ENCODE measurements at places on chromosomes 16 and 17. TPM values are rescaled to one million over a fixed set of nuclear protein-coding genes. Genes with fewer than 3 reads are reported as not detected.

The KRTAP3-2 gene
- total RNA-seq = not detected

The TVP23A gene
- total RNA-seq = 7.4 TPM

The SPN gene
- total RNA-seq = 48.7 TPM

The PRSS22 gene
- 0.42 TPM for total RNA-seq

The GNAO1 gene
- total RNA-seq = 0.24 TPM

The PERCC1 gene
- total RNA-seq = not detected

The RNF222 gene
- not detected for total RNA-seq

The IKZF3 gene
- total RNA-seq = 31.5 TPM

The KIF2B gene
- total RNA-seq = not detected

The MYLK3 gene
- 0.09 TPM for total RNA-seq

The CCDC200 gene
- total RNA-seq = not detected

The ZNF174 gene
- 9.0 TPM for total RNA-seq

- no peak for DNase-seq
Observed at GRCh38 chr17:11637796-11638195, 39.5 kb downstream of the DNAH9 start.

GRCh38 chr16:52914428-52914827 lies 138.3 kb downstream of the CHD9NB start:
- DNase-seq = no peak

DNA sequence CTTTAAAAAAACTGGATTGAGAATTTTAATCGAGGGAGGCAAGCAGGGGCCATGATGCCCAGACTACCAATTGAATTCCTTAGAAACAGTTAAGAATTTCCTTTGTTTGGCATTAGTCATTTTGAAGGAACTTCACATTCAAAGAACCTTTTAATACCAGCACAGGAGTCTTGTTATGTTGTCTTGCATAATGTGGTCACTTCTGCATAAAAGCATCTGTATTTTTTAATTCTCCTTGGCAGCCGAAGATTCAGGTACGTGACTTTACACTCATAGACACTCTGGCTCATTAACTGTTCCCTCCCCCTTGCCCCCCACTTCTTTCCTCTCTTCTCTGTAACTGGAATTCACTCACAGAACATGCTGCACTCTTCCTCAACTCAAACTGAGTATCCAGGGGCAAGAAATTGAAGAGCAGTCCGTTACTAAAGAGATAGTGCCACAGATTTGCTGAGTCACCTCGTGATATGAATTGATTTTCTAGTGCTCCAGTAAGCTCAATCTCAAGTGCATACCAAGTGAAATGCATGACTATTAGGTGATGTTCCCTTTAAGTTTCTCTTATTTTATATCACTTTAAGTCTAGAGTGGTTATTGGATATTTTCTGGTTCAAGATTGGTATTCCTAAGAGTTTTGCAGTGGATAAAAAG lies 572.2 kb upstream of the SOX9 start:
- DNase-seq = no peak

- no peak for DNase-seq
Observed at GRCh38 chr16:57260294-57260929, 15.4 kb downstream of the ARL2BP start.

DNA sequence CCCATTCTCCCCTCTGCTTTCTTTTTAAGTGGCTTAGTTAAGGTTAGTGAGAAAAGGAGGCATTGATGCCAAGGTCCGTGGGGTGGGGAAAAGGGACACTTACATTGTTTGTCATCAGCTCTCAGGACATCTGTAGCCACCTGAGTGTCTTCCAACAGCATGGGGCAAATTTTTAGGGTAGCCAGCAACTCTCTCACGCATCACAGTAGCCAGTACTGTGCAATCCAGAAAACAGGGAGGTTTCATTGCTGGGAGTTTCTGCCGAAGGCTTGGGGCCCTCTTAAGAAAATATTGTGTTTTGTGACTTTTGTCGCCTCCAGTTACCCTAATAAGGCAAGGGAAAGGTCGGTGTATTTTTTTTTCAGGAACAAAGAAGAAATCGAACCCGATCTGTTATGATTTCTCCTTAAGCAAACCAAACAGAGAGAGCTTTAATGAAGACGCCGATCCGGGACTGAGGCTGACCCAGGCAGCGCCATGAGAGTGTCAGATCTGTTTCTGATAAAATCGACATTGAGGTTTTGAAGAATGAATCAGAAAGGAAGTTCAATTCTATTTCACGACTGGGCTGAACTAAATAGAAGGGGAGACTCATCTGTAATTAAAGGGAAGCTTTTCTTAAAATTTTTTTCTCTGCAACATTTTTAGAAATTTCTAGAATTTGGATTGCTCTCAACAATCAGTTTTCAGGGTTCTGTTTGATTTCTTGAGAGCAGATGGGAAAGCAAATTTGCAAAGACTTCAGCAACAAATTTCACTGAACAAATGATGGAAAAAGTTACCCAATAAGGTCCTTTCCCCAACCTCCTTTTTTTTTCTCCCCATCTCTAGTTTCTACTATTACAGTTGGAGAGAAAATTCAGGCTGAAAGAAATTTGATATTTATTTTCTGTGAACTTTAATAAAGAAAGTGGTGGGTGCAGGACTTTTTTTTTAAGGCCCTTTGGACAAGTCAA lies 144.7 kb upstream of the IRX3 start:
- no peak for DNase-seq

DNA sequence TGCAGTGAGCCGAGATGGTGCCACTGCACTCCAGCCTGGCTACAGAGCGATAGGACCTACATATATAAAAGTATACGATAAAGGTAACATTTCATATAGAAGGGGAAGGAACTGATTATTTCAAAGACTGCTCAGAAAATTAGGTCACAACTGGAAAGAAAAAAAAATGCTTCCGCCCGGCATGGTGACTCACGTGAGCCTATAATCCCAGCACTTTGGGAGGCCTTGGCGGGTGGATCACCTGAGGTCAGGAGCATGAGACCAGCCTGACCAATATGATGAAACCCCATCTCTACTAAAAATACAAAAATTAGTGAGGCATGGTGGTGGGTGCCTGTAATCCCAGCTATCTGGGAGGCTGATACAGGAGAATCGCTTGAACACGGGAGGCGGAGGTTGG lies 7.8 kb downstream of the TEX14 start:
- no peak for DNase-seq

DNA sequence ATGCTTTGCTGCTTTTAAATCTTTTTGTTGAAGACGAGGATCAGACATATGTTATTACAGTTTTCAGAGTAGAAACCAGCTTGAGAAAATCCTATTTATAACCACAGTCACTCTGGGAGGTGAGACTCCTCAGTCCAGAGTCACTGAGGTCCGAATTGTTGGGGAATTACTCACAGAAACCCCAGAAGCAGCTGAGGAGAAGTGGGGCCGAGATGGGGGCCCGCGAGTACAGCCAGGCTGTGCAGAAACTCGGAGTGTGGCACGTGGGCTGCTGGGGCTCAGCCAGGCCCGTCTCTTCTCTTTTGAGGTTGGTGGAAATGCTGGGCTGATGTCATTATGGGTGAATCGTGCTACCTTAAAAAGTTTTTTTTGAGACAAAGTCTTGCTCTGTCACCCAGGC lies 14.4 kb upstream of the GNG13 start:
- DNase-seq = no peak

DNA sequence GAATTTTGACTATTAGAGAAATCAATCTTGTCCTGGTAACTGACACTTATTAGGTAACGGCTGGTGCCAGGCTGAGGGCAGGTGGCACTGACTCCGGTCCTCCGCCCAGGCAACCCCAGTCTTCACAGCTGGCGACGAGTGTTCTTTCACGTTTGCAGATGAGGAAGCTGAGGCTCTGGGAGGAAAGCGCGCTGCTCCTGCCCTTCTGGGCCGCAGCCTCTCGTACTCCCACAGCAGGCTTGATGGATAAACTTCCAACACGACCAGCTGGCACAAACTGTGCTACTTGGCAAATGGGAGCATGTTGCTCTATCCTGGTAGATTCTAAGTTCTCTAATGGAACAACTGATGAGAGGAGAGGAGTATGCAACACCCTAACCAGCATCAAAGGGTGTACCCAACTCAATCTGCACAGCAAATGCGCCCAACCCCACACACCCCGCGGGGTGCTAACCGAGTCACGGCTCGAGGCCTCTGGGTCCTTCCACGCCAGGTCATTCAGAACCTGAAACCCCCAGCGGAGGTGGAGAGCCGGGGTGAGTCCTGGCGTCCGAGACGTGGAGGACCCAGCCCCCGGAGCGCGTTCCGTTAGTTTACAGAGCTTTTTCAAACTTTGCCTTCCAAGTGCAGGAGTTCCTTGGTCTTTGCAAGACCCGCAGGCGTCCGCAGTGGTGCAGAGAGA lies 477 bp upstream of the SLC47A1 start:
- no peak for DNase-seq

- no peak for DNase-seq
Observed at GRCh38 chr17:34442387-34443111, 79.5 kb upstream of the CCL1 start.

GRCh38 chr16:4111748-4112696 lies 4.2 kb downstream of the ADCY9 start:
- no peak for DNase-seq

DNA sequence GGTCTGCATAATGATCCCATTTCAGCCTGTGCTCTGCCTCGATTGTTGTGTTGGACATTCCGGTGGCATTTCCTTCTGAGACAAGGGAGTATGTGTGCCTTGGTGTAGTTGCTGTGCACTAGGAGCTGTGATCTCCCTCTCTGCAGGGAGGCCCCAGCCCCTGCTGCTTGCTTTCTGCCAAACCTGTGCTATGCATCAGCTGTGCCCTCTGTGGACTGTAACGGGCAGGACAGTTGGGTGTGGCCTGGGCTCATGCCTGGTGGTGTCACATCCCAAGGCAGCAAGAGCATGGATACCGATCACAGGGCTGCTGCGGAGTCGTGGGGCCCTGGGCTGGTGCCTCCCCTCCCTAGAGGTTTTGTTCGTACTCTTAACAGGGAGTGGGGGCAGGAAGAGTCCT lies 3.8 kb upstream of the JPT2 start:
- DNase-seq = no peak

GRCh38 chr16:2835638-2836493 lies 5.8 kb downstream of the ZG16B start:
- no peak for DNase-seq

DNA sequence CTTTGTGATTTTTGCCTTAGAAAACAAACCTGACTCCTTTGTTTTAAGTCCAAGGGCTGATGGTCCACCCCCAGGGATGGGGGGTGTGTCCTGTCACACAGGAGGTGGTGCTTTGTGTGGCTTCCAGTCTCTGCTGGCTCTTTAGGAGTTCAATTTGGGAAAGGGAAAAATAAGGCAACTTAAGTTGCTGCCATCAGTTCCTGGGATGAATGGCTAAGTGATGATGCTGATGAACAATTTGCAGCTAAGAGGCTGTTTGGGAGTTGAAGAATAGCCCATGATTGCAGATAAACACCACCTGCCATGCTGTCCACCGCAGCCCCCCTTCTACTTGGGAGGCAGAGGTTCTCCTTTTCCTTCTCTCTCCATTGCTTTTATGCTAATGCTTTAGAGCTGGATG lies 40.2 kb downstream of the ARL4D start:
- no peak for DNase-seq

DNA sequence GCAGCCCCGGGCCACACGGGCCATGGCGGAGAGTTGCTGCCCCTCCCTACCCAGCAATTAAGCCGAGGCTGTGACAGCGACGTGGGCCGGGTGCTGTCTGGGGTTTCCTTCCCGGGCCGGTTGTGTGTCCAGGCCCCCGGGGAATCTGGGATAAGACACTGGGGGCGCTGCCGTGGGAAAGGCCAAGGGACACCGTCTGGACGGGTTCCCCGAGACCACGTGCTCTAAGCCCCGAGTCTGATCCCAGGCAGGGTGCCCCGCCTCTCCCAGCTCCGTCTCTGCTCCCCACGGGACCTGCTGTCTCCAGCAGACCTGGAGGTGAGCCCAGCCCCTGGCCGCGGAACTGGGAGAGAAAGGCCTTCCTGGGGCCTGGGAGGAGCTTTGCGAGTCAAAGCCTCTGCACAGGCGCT lies 92.2 kb downstream of the IRX3 start:
- DNase-seq = no peak

DNA sequence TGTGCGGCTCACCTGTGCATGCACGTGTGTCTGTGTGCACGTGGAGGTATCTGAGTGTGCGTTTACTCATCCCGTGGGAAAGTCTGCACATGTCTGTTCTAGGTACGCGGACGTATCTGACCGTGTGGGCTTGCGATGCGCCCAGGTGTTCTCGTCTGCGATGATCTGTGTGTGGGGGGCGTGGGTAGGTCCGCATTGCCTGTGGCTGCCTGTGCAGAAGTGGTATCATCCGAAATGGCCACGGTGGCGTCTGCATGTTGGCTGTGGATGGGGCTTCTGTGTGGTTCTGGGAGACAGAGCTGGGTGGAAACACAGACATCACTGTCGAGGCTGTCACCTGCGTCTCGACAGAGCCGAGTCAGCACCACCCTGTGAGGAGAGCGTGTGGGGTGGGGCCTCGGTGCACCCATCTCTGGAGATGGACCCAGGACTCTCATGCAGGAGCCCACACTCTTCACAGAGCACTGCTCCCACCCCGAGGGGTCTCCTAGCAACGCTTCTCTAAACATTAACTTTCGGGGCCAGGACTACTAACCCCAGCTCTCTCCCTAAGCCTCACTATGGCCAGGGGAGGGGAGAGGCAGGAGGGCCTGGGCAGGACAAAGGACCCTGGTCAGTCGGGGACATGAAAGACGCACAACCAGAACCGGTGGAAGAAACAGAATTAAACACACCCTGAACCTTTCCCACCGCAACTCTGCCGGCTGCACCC lies 8.4 kb downstream of the DPEP1 start:
- DNase-seq = no peak

- DNase-seq = no peak
Observed at GRCh38 chr17:39054111-39054645, 87.0 kb upstream of the FBXO47 start.

DNA sequence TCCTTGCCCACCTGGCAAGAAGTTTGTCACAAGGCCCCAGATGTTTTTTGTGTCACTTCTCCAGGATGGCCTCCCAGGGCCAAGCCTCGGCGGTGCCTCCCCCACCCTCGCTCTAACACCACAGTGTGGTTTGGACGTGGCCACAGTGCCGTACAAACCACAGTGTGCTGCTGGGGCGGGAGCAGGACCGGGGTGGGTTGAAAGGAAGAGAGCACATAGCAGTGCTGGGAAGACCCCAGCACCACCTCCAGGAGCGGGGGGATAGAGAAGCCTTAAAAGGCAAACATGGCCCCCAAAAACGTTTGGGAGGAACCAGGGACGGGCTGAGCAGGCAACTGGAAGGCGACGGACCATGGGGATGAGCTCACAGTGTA lies 5.0 kb upstream of the BCL6B start:
- no peak for DNase-seq

DNA sequence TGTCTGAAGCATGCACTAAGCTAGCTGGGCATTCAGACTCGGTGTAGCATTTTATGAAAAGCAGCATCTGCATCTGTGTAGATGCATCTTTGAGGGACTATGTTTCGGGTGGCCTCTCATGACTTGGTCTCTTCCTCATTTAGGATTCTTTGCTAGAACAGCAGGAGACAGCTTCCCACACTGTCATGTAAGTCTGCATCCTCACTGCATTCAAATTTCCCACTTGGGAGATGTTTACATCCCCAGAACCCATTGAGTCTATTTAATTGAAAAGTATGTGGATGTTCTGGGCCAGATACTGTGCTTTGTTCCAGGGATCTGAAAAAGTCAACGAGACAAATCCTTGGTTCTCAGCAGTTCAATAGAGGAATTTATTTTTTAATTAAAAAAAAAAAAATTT lies 198.6 kb upstream of the EEF2KMT start:
- no peak for DNase-seq

- DNase-seq = no peak
Observed at GRCh38 chr17:79001190-79002020, 8.2 kb downstream of the CANT1 start.
